Activated CD8-positive, alpha-beta T cell treated with anti-CD3 and anti-CD28 coated beads, Interleukin-2, amount 10 ng/mL, durations not matched to agents 7 days and 5 days (primary cell): ENCODE measurements at places on chromosomes 13 and 19. TPM values are rescaled to one million over a fixed set of nuclear protein-coding genes. Genes with fewer than 3 reads are reported as not detected.

Gene KLK14
- total RNA-seq, result 0.57 TPM

Gene SIGLEC5
- total RNA-seq, result not detected

Gene ZNF470
- total RNA-seq, result 6.4 TPM

Gene IGSF23
- total RNA-seq, result not detected

Gene PSG7
- not detected for total RNA-seq

Gene DNAAF3
- total RNA-seq, result 0.21 TPM

Gene LPAR6
- total RNA-seq, result 50.3 TPM

Gene PRTN3
- not detected for total RNA-seq

Gene GGN
- not detected for total RNA-seq

Gene FFAR2
- total RNA-seq, result not detected

Gene CAMSAP3
- 0.42 TPM for total RNA-seq

Gene OR7A5
- not detected for total RNA-seq

Gene SHC2
- total RNA-seq, result not detected
